ENCODE measurements at places on chromosomes 7 and 10.

DNA sequence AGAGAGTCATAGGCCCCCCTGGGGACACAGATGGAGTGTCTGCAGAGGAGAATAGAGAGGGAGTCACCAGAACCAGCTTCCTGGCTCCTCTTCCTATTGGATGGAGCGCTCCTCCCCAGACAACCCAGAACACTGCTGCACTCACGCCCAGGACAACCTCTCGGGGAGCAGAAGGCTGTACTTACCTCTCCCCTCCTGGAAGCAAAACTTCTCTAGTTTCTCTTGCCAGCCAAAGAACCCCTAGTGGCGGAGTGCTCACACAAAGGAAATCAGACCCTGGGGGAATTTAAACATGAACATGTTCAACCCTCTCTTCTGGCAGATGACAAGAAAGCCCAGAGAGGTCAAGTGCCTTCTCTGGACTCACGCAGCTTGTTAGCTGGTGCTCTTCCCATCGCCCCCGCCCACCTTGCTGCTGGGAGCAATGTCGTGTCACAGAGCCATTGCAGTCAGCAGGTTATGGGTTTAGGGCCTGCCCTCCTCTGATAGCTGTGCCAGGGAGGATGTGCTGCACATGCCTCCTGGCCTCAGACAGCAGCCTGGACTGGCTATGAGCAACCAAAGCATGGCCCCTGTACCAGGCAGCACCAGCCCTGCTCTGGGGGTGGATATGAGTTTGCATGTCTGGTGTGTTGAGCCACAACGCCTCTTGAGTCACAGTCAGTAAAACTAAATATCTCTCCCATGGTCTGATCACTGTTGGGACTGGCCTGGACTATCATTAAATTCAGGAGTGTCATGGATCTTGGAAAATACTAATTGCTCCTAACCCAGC lies 84.4 kb downstream of the SLIT1 start:
- no peak for DNase-seq

DNA sequence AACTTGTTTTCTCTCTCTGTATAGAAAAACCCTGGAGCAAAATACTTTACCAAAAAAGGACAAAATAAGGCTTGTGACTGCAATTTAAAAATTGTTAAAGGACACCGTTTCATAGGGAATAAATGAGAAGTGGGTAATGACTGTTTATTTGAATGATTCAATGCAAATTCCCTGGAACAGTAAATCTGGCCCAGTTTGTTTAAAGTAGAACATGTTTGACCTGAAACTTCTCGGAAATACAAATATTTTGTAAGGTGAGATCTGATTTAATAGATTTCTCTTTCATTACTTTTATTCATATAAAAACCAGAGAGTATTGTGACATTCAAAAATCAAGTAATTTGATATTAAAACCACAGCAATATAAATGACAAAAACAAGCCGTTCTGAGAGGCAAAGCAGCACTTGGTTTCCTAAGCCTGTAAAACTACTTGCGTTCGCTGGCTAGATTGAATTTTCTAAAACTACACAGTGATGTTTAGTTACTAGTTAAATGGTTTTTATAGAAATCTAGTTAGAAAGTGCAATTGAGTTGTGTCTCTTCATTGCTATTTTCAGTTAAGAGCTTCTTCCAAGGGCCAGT lies 76.8 kb upstream of the PITRM1 start:
- no peak for DNase-seq

DNA sequence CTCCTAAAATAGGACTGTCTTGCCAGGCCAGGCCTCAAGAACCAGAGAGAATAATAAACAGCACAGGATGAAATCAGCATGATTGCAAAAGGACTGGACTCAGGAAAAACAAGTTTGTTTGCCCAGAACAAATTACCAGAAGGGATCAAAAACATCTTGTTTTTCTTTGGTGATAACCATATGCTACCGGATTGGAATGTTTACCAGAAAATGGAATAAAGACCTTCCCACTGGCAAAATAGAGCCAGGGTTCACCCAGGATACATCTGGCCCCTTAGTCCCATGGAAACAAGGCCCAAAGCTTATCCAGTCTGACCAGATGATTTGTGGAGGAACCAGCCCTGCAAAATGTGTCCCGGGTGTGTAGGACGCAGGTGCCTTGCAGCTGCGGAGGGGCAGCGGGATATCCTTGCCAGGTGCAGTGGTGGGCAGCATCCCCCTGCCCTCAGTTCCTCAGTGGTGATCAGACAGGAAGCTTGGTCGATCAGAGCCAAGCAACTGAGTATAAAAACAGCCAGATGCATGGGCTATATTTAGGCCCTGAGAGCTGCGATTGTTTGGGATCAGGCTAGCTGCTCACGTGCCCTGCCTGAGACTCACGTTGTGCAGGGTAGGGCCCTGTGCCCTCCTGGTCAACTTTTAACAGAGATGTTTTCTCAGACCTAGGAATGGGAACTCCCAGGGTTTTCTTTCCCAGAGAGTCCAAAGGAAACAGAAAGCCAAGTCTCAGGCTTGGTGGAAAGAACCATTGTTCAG lies 4.6 kb upstream of the ZNF22 start:
- DNase-seq = no peak

DNA sequence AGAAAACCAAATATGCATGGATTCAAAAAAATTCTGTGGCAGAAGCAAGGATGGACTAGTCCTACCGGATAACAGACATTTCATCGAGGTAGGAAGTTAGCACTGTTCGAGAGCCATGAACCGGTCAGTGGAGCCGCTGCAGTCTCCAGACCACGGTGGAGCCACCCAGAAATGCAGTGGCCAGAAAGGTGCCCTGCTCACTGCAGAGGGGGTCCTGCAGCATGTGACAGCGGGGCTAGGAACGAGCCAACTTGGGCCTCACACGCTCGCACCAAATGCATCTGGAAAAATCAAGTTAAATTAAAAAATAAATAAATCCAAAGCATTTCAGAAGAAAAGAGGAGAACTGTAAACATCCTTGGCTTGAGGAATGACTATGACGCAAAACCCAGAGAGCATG lies 13.1 kb upstream of the CFAP46 start:
- DNase-seq = no peak

GRCh38 chr10:5818048-5818331 lies 4.8 kb upstream of the GDI2 start:
- no peak for DNase-seq

- DNase-seq = no peak
Measured at GRCh38 chr10:3264161-3264761, 91.7 kb upstream of the PITRM1 start.

DNA sequence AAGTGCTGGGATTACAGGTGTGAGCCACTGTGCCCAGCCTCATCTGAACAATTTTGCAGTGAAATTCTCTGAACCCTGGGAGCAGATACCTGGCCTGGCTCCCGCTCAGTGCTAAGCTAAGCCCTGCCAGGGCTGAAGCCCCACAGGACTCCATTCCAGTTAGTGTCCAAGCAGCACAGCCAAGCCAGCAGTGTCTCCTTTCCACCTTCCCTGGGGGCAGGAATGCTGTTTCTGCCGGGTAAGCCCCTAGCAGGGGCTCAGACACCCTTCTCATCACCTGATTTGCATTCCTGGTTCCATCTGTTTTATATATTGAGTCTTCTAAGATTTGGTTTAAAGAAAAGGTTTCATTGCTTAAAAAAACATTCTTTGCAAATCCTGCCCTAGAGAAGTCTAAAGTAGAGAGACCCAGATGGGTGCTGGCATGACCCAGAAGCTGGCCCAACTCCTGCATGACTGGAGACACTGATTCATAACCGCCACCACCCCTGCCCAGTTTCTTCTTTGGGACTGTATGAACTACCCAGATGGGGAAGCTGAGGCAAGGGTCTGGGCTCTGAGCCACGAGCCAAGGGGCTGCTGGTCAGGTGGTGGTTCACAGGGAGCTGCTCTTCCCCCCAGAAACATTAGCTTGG lies 14.0 kb downstream of the SLC13A4 start:
- DNase-seq = no peak

GRCh38 chr10:72334825-72335393 lies 19.8 kb downstream of the DNAJB12 start:
- DNase-seq = peak; percentile 35

GRCh38 chr7:150956395-150957132 lies 21.6 kb downstream of the KCNH2 start:
- DNase-seq = no peak

DNA sequence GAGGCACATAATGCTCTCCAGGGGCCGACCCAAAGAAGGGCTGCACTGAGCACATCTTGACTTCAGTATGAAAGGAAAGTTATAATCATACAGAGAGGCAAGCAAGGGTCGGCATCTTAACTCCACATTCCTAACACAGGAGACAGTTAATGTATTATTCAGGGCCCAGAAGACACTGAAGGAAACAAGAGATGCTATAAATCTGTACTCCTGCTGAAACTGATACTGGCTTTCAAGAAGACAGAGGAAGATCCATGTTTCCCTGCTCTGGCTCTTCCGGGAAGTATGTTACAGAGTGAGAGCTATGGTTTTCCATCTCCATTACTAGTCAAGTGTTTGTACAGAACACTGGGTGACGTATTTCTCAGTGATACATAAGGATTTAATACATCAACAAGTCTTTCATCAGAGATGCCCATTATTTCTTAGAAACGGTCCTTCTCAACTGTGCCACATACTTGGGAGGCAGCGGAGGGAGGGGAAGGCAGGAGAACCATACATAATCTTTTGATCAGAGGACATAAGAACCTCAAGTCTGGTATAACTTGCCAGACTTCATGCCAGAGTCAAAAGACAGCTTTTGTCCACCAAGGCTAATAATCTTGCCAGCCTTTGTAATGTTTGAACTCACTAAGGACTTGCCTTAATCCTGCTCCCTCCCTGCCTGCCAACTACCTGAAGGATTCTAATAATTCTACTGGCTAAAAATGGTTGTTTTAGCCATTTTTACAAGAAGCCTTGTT lies 58.1 kb downstream of the ENO4 start:
- DNase-seq = no peak

DNA sequence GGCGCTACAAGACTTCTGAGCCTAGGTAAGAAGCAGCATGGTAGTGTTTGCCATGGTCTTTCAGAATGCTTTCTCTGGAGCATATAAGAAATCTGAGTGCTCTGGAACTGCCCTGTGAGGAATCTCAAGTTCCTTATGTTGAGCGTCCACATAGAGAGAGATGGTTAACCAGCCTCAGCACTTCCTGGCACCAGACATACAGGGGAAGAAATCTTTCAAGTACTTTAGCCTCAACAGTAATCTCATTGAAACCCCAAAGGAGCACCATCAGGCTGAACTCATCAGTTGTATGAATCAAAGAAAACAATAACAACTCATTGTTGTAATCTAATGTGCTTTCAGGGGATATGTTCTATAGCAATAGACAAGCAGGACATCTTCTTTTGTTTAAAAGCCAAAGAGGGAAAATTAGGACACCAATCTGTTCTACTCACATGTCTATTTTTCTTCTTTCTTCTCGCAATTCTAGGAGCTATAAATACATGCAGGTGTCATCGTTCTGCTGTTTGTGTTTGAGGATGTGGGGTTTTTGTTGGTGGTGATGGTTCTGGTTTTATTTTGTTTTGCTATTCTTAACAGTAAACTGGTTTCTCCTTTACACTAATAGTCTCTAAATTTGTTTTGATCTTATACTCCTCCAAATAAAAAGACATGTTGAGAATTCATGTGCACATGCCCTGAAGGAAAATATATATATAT lies 1145.0 kb upstream of the LRRN3 start:
- no peak for DNase-seq

DNA sequence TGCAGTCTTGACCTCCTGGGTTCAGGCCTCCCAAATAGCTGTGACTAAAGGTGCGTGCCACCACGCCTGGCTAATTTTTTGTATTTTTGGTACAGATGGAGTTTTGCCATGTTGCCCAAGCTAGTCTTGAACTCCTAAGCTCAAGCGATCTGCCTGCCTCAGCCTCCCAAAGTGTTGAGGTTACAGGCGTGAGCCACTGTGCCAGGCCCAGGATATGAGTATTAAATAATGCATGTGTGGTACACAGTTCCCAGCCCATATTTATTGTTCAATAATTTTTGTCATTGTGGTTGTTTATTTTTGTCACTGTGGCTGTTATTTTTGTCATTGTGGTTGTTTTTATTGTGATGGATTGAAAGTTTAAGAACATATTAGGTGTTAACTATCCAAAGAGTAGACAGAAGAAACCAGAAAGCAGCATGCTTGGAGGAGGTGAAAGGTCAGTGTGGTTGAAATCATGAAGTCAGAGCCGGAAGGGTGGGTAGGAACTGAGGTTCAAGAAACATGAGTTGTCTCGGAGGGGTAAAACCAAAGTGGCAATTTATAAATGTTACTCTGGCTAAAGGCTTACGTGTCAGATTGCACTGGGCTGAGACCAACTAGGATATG lies 45.0 kb downstream of the MRC1 start:
- no peak for DNase-seq

- DNase-seq = no peak
Measured at GRCh38 chr7:25665903-25666670, 437.8 kb upstream of the NPVF start.

DNA sequence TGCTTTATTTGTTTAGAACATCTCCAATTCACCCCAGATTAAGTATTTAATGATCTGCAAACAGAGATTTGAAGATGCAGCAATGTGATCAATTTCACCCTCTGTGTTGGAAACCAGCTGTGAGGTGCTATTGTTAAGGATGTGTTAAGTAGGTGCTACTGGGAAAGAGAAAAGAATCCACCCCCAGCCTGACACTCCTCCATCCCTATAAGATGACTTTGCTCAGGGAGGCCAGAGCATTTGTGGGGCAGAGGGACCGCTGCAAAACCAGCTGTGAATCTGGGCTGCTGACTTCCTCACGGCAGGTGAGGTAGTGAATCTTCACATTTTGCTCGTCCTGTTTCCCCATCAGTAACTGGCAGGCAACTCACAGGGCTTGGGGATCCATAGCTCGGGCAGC lies 297.5 kb downstream of the GFRA1 start:
- DNase-seq = no peak

- peak; percentile 30 for DNase-seq
Measured at GRCh38 chr10:123772645-123773508, 106.7 kb downstream of the GPR26 start.

- no peak for DNase-seq
Measured at GRCh38 chr7:5489991-5490536, 66.4 kb upstream of the TNRC18 start.

DNA sequence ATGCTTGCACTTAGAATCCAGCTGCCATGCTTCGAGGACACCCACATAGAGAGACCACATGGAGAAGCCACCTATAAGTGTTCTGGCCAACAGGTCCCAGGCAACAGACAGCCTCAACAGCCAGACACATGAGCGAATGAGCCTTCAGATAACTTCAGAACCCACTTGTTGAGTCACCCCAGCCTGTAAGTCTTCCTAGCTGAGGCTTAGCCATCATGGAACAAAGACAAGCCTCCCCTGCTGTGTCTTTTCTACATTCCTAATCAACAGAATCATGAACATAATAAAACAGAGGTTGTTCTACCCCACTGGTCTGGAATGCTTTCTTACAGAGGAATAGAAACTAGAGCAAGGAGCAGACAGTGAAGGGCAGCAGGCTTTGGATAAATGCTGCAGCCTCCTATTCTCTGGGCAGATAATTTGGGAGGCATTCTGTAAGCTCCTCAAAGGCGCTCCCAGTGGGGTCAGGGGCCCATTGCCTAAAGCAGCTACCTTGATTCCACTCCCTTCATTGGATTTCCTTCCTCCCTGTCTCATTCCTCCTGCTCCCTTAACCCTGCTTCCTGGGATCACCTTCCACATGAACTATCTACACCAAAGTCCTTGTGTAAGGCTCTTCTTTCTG lies 4.6 kb downstream of the TLL2 start:
- peak; percentile 85 for DNase-seq
